ENCODE measurements at places on chromosomes 5 and 9.

DNA sequence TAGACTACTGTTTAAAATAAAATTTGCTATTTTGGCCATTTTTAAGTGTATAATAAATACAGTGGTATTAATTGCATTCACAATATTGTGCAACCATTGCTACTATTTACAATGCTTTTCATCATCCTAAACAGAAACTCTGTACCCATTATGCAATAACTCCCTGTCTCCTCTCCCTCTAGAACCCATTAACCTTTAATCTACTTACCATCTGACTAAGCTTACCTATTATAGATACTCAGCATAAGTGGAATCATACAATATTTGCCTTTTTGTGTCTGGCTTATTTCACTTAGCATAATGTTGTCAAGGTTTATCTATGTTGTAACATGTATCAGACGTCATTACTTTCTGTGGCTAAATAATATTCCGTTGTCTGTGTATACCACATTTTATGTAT, 25.9 kb downstream of the CD14 start:
- DNase-seq = no peak

DNA sequence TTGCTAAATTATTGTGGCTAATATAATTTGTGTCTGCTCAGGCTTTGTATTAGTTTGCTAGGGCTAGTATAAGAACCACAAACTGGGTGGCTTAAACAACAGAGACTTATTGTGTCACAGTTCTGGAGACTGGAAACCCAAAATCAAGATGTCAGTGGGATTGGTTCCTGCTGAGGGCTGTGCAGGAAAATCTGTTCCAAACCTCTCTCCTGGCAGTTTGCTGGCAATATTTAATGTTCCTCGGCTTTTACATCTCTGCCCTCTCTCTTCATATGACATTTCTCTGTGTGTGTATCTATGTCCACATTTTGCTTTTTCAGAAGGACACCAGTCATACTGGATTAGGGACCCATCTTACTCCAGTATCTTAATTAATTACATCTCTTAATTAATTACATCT, 498.8 kb upstream of the CD180 start:
- DNase-seq = no peak

DNA sequence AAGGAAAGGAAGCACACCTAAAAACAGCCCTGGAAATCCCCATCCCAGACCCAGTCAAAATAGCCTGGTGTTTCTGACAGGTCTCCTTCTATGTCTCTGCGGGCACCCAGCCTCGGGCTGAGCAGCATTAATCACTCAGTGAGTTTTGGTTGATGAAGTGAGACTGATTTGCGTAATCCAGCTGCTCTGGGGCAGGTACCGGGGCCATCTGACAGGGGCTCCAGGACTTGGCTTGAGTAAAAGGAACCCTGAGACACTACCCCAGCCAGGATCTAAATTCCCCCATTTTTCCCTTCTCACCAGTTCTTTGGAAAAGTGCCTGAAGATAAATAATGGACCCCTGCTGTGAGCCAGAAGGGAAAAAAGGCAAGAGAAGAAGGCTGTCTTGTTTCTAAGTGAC, 596 bp downstream of the SLC28A3 start:
- DNase-seq = no peak

- DNase-seq = no peak
These were observed 1081.6 kb upstream of the ACO1 start for GRCh38 chr9:31302620-31303418.

GRCh38 chr5:143782588-143783386, 29.2 kb upstream of the HMHB1 start:
- DNase-seq = no peak

DNA sequence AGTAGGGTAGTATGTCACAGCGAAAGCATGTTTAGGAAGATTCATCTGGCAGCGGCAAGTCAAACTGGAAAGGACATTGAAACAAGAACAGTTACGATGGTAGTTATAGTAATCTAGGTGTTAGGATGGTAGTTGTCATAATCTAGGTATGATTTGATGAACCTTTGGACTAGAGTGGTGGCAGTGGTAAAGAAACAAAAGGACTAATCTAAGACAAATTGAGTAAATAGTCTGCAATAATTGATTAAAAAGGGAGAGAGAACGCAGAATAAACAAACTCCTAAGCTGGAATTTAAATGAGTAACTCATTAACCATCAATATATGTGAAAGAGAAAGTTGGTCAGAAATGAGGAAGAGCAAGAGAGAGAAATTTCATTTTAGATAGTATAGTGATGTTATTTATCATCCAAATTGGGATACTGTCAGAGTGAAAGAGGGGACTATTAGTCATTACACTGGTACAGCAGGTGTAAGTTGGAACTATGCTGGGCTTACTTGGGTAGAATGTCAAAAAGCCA, 56.8 kb downstream of the MTREX start:
- no peak for DNase-seq

DNA sequence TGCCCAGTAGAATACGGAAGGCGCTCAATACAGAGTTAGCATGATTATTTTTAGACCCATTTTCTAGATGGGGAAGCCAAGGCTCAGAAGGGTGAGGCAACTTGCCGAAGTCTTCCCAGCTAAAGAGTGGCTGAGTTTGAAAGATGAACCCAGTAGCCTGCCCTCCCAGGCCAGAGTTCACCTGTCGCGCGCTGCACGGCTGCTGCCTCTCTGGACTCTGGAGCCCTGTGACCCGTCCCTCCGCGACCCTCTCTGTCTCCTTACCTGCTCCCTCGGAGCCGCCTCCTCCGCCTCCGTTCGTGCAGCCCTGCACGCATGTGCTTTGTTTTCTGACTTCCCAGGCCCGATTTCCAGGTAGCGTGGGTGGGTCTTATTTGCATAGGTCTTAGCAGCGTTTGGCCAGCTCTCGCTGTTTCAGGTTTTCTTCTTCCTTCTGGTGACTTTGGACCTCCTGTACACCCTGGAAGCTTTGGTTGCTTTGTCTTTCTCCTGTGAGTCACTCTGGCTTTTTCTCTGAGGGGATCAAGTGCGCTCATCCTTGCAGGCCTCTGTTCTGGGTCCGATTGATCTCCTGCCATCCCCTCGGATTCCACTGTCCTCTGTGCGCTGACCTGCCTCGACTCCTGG, at the start of gene RNF183:
RNF183 (minus strand) TSS at position 585 of the 627 bp plus-strand sequence. CDS start 5,192 bp downstream, outside the sequence.
- no peak for DNase-seq

- no peak for DNase-seq
These were observed 3.9 kb upstream of the NFIB start for GRCh38 chr9:14317667-14318320.

DNA sequence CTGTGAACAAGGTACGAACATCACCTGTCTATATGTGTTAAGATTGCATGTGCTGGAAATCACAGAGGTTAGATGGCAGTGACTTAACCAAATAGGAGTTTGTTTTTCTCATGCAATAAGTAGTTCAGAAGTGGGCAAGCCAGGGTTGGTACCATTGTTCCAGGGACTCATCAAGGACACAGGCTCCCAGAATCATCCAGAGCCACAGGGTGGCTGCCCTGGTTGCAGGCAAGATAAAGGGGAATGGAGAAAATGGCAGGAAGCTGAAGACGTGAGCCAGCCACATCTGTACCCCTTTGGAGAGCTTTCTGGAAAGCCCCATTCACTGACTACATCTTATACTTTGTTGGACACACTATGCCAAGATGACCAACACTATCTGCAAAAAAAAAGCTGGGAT, 126.0 kb upstream of the IL12B start:
- DNase-seq = no peak

GRCh38 chr5:168339109-168339771, 47.8 kb downstream of the WWC1 start:
- DNase-seq = no peak

DNA sequence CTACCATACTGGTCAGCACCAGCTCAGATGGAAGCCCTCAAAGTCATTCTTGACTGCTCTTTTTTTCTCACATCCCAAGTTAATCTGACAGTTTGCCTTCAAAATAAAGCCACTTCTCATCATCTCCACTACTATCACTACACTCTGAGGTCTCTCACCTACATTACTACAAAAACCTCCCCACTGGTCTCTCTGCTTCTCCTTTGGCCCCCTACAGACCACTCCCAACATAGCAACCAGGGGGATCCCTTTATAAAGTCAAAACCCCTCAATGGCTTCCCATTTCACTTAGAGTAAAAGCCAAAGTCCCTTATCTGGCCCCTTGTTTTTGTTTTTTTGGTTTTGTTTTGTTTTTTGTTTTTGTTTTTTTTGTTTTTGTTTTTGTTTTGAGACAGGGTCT, 4.6 kb downstream of the ARAP3 start:
- DNase-seq = no peak

- peak; percentile 26 for DNase-seq
These were observed 52.1 kb downstream of the C9orf50 start for GRCh38 chr9:129568560-129569501.

GRCh38 chr9:135971892-135972291, 10.7 kb upstream of the UBAC1 start:
- DNase-seq = no peak

DNA sequence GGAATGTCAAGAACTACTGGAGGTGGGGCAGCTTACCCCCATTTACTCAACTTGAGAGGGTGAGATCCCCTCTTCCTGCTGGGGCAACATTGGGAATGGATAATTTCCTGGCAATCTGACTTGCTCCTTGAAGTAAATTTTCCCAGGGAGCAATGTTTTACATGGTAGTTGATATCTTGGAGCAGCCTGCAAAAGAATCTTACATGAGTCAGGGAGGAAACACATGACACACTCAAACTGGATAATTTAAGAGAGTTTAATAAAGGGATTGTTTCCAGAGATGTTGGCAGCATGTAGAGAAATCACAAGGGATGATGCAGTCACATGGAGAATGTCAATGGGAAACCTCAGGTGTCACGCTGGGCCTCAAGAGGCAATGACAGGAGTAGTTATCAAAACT, 212.5 kb downstream of the GAS1 start:
- DNase-seq = no peak

GRCh38 chr9:38029915-38030638, 39.0 kb downstream of the SHB start:
- DNase-seq = no peak

DNA sequence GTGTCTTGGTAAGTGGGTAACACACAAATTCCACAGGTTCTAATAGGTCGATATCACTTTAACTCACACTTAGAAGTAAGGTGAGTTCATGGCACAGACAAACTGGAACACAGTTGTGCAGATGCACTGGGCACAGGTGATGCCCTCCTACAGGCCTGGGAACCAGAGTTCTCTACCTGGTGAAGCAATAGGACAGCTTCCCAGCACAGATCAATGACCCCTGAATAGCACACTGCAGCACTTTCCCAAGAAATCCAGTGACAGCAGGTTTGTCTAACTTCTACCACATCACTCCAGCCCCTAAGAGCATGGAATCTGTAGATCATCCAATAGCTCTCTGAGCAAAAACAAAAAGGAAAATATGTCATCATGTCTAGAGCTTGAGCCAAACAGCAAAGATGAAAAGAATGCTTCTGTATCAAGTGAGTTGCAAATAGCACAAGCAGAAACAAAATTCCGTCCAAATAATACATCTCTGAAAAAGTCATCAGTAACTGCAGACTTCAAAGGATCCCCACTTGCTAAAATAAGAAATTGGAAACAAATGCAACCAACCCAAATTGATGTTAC, 33.5 kb downstream of the MOCS2 start:
- no peak for DNase-seq

DNA sequence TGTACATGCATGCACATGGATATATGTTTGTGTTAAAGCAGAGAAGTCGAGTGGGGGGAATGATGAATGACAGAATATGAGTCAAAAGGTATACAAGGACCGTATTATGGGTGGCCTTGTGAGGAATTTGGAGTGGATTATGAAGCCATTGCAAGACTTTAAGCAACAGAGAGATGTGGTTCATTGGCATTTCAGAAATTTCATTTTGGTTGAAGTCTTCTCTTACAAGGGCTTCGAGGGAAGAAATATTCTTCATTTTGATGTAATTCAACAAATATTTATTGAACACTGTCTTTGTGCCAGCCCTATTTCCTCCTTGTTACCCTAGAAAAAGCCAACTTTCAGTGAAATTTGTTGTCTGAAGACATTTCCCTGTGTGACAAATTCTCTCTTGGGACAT, 83.9 kb upstream of the SLCO6A1 start:
- no peak for DNase-seq

DNA sequence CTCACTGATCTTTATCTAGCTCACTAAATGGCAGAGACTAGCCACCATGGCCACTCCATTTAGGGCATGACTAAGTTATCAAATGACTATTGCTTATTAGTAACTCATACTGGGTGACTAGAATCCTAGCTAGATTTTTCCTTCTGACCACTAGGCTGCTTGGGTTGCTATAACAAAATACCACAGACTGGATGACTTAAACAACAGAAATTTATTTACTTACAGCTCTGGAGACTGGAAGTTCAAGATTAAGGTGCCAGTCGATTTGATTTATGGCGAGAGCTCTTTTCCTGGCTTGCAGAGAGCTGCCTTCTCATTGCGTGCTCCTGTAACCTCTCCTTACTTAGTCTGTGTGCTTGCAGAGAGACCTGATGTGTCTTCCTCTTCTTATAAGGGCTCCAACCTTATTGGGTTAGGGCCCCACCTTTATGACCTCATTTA, 55.0 kb upstream of the APC start:
- DNase-seq = no peak

DNA sequence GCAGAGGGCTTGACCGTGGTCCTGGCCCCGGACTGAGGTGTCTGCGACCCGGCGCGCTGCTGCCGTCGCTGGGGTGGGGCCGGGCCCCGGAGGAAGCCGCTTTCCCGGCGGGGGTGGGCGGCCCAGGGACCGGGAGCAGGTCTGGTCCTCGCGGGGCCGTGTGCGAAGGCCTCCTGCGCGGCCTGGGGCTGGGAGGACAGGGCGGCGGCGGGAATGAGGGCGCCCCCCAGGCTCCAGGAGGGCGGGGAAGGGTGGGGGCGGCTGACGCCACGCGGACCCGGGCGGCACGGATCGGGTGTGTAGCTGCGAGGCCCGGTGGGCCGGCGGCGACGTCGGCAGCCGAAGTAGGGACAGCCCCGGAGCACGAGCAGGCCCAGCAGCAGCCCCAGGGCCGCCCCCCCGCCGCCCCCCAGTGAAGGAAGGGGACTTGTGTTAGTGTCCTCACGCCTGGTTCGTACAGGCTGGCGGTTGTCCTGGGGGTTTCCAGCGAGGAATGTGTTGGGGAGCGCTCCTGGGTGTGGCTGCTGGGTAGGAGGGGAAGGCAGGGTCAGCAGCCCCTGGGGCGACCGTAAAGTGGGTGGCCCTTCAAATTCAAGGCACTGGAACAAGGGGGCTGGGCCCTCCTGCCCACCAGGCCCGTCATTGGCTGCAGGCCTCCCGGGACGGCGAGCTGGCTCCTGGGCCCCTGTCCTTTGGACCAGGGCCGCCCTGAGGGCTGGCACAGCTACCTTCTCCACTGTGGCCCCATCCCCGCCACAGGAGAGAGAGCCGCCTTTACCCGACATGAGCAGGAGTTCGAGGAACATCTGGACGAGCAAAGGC, 597 bp upstream of the TMEM250 start:
- DNase-seq = no peak
